Lung microvascular endothelial cell (primary cell): ENCODE measurements at places on chromosomes 13 and 19.

GRCh38 chr13:42950181-42950580 lies 41.9 kb downstream of the EPSTI1 start:
- DNase-seq: no peak

DNA sequence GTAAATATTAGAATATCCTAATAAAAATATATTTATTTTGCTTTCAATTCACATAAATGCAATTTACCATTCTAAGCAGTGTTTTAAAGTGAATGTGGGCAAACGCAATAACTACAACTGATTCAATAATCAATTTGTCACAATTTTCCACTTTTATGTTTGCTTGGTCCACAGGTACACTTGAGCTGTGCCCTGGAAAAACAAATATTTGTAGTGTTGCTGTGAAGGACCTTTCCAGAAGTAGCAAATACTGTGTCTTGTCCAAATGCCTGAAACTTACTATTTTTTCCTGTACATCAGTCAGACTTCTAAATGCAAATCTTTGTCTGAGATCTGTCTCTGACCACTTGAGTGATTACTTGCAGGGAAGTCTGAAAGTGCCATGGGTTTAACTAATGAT lies 845.8 kb upstream of the SLITRK5 start:
- DNase-seq: no peak

DNA sequence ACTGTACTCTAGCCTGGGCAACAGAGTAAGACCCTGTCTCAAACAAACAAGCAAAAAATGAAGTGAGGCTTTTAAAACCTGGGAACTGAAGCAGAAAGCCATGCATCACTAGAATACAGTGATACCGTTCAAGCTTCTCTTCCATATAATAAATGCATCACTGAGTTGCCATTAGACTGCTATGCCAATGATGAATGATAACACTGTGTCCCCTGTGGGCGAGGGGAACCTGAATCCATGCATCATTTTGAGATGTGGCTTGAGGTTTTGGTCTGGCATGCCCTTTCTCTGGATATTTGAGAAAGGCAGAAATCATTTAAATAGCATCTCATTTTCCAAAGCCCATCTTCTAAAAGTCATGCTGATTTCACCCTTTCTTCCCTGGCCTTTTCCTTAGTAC lies 1.5 kb upstream of the FAM124A start:
- no peak for DNase-seq

DNA sequence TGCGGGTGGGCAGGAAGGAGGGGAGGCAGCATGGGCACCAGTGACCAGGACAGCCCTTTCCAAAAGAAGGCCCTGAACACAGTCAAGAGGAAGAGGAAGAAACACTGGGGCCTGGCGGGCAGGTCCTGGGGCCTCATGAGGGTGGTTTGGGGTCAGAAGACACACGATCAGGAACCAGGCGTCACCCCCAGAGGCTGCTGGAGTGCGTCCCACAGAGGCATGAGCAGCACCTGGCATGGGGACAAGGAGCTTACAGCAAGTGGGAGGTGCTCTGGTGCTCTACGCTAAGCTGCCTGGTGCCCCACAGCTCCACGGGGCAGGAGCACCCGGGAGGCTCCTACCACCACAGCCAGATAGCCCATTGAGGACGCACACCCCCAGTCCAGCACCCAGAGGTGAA lies 20.0 kb downstream of the ELL start:
- DNase-seq: no peak
